Activated CD8-positive, alpha-beta memory T cell treated with anti-CD3 and anti-CD28 coated beads for 4 hours (primary cell): ENCODE measurements at places on chromosomes 6 and 20.
A peak's percentile ranks its signal among the peaks of the same experiment; 100 is the strongest.

GRCh38 chr6:111230351-111231089 lies 143.2 kb downstream of the SLC16A10 start:
- no peak for DNase-seq

DNA sequence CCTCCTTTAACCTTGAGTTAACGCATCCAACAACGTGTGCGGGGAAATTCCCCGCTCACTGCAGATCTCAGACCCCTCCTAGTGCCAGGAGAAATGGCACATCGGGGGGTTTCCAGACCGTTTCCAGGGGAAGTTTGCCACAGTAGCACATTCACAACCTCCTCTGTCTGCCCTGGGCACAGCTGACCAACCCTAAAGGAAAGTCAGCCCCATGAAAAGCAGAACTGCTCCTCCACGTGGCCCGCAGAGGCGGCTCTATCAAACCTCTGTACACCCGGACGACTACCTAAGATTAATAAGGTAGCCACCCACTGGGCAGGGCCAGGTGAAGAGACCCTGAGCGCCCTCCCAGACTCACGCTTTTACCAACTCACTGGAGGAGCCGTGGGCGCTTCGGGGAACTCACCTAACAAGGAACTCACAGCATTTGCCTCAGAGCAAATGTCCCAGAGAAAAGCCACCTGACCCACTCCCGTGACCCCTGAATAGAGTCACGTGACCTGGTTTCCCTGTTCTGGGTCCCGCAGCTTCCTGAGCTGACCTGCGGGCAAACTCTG lies 93.1 kb downstream of the PRND start:
- peak; percentile 65 for DNase-seq

- DNase-seq: no peak
Observed at GRCh38 chr6:143620447-143620846, 57.3 kb upstream of the PHACTR2 start.

DNA sequence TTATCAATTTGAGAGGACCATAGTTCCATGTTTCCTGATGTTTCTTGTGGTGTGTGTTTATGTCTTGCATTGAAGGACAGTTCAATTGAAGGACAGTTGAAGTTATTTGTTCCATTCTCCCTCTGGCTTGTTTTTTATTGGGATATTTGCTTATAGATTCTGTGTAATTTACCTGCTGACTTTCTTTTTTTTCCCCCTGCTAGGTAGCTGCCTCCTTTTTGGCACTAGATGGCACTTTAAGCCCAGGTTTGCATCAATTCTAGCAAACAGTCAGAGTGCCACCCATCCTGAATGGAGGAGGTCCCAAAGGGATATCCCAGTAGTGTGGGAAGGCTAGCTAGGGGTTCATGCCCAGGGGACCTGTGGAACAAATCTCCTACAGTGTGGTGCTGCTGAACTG lies 78.1 kb downstream of the CFAP61 start:
- DNase-seq: no peak
